ENCODE measurements at places on chromosomes 2 and 18. TPM values are rescaled to one million over a fixed set of nuclear protein-coding genes. Genes with fewer than 3 reads are reported as not detected.

The RTKN gene
- 12.1 TPM for polyA plus RNA-seq

The ST8SIA5 gene
- 3.2 TPM for polyA plus RNA-seq

The AQP4 gene
- 26.2 TPM for polyA plus RNA-seq

The KCNJ3 gene
- polyA plus RNA-seq = not detected

The IL36RN gene
- polyA plus RNA-seq = not detected

The CMPK2 gene
- polyA plus RNA-seq = 1.7 TPM

The RAD51AP2 gene
- 0.01 TPM for polyA plus RNA-seq

The MATN3 gene
- polyA plus RNA-seq = 0.20 TPM

The CHRNG gene
- 0.68 TPM for polyA plus RNA-seq

The RAB6D gene
- 0.04 TPM for polyA plus RNA-seq

The MAPK4 gene
- polyA plus RNA-seq = 0.61 TPM

The HOXD9 gene
- 1.4 TPM for polyA plus RNA-seq

The UGT1A10 gene
- polyA plus RNA-seq = 0.03 TPM

The TDRD15 gene
- polyA plus RNA-seq = not detected

The TTC31 gene
- 9.4 TPM for polyA plus RNA-seq

The HOXD12 gene
- not detected for polyA plus RNA-seq

The DSC2 gene
- 0.11 TPM for polyA plus RNA-seq

The SPATS2L gene
- 62.1 TPM for polyA plus RNA-seq

The SRD5A2 gene
- 0.01 TPM for polyA plus RNA-seq

The E2F6 gene
- polyA plus RNA-seq = 31.3 TPM

The TMEM163 gene
- polyA plus RNA-seq = 0.17 TPM

The VWC2L gene
- polyA plus RNA-seq = not detected

The C2orf72 gene
- 0.05 TPM for polyA plus RNA-seq

The FOXI3 gene
- polyA plus RNA-seq = not detected

The TYMS gene
- polyA plus RNA-seq = 0.31 TPM

The LIPT1 gene
- 9.7 TPM for polyA plus RNA-seq

The ERLEC1 gene
- polyA plus RNA-seq = 49.6 TPM

The ANO7 gene
- polyA plus RNA-seq = 0.22 TPM

The ST6GAL2 gene
- 0.01 TPM for polyA plus RNA-seq

The MARCHF4 gene
- 0.04 TPM for polyA plus RNA-seq

The FKBP7 gene
- 5.1 TPM for polyA plus RNA-seq

The TMEFF2 gene
- polyA plus RNA-seq = not detected

The GPR35 gene
- polyA plus RNA-seq = 0.30 TPM
